Posterior vena cava (tissue), 2 donors: ENCODE measurements at places on chromosomes 11 and 22. TPM values are rescaled to one million over a fixed set of nuclear protein-coding genes. Genes with fewer than 3 reads are reported as not detected.

Gene IL18
- total RNA-seq = 11.3 TPM

Gene OR8D1
- not detected for total RNA-seq

Gene OR2AG2
- 0.10 TPM for total RNA-seq

Gene TRIM49B
- not detected for total RNA-seq

Gene DUSP8
- total RNA-seq = 19.4 TPM

- DNase-seq = no peak
These were observed 192.1 kb downstream of the CTTN start for GRCh38 chr11:70590356-70590991.

DNA sequence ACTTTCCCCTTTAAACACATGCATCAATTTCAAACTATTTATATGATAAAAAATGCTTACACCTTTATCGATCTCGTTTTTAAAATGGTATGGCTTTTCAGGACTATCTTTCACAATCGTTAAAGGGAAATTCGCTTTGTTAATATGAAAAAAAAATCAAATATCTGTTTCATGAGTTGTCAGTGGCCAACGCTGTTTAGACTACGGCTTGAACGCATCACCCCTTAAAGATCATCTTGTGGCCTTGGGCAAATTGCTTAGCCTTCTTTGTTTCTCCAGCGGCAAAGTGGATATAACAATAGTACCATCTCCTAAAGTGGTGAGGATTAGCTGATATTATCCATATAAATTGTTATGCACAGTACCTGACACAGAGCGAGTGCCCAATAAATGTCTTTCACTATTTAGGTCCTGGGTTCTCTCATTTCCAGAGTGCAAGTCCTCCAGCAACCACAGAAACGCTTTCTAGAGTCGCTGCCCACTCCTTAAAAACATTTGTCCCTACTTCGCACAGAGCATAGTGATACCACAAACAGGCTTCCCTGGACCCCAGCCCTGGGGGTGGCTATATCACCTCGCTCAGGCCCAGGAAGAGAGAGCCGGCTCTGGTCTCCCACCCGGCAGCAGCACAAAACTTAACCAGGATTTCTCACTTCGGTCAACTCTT, 904 bp downstream of the SLC35F2 start:
- no peak for DNase-seq

DNA sequence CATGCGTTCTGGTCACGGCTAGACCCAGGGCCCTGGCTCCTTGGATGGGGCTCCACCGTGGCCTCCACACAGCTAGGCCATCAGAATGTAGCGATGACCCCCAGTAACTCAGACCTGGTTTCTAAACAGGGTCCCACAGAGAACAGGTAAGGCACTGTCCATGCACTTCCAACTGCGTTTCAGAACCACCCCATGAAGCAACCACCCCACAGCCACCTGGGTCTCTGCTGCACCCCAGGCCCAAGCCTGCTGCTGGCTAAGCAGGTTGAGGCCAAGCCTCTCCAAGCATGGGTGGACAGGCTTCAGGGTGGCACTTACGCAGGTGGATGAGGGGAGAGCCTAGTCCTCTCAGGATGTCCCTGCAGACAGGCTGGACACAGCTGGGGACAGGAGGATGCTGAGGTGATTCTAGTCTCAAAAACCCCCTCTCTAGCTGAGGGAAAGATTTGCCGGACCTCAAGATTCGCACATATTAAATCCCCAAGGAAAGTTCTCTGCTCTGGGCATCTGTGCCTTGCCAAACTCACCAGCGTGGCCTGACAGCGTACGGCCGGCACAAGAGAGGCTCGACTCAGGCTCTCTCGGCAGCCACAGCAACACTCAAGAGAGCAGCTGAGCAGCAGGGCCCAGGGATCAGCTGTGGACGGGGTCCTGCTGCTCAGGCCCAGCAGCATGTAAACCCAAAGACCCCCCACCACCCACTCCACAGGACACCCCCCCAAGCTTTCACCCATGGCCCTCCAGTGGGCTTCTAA, 141.6 kb downstream of the CRYBB2 start:
- DNase-seq = peak; percentile 69

DNA sequence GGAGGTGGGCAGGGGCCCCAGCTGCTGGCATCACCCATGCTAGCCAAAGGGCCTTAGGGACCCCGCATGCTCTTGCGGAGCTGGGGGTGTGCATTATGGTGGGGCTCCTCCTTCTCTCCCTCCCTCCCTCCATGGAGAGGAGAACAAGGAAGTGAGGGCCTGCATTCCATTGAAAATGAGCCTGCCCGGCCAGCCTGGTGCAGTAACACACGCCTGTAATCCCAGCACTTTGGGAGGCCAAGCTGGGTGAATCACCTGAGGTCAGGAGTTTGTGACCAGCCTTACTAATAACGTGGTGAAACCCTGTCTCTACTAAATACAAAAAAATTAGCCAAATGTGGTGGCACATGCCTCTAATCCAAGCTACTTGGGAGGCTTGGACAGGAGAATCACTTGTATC, 22.4 kb downstream of the SNAP29 start:
- DNase-seq = no peak

GRCh38 chr11:69922596-69923111, 103.4 kb upstream of the FGF3 start:
- peak; percentile 66 for DNase-seq

GRCh38 chr11:20046416-20046815, 113.9 kb downstream of the DBX1 start:
- no peak for DNase-seq
